ENCODE measurements at places on chromosomes 6 and 20. TPM values are rescaled to one million over a fixed set of nuclear protein-coding genes. Genes with fewer than 3 reads are reported as not detected.

SLC22A1 gene
- 0.65 TPM for total RNA-seq

PPIL6 gene
- total RNA-seq: 0.57 TPM

SPATS1 gene
- not detected for total RNA-seq

OR2H2 gene
- not detected for total RNA-seq

TAAR8 gene
- not detected for total RNA-seq

BMP2 gene
- 34.2 TPM for total RNA-seq

CALHM6 gene
- 0.33 TPM for total RNA-seq

ZC2HC1B gene
- not detected for total RNA-seq

SLC17A9 gene
- 17.7 TPM for total RNA-seq

RPL10A gene
- total RNA-seq: 1,675 TPM

ID4 gene
- not detected for total RNA-seq

MYCT1 gene
- 181 TPM for total RNA-seq

GABRR1 gene
- total RNA-seq: 0.10 TPM

TFAP2C gene
- not detected for total RNA-seq

TFAP2D gene
- not detected for total RNA-seq

FAM120B gene
- 15.4 TPM for total RNA-seq

All from vein endothelial cell (primary cell).